D721Med (cell line): ENCODE measurements at places on chromosomes 1 and 21.

DNA sequence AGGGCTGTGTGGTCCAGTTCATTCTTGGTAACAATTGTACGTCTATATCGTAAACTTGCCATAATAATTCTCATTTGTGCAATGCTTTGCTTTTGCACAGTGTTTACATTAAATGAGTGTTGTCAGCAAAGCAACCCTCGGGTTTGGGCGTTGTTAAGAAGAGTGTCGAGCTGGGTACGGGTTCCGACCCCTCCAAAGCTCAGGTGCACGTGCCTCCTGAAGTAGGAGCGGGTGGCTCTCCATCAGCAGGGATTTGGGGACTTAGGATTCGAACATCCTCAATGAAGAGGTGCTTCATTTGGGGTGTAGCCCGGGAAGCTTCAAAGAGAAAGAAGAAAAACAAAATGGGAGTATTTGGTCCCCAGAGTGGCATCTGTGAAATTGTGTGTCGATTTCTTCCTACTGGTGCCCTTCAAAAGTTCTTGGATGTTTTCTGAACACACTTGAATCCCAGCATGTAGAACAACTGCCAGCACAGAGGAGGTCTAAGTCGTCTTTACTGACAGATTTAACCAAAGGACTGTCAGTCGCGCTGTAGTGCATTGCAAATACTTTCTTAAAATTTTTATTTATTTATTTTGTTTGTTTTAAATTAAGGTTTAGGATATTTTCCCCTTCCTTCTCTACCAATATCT, 1.1 kb downstream of the TRIM58 start:
- DNase-seq, result no peak

GRCh38 chr1:30761381-30762151, 4.0 kb upstream of the LAPTM5 start:
- no peak for DNase-seq

DNA sequence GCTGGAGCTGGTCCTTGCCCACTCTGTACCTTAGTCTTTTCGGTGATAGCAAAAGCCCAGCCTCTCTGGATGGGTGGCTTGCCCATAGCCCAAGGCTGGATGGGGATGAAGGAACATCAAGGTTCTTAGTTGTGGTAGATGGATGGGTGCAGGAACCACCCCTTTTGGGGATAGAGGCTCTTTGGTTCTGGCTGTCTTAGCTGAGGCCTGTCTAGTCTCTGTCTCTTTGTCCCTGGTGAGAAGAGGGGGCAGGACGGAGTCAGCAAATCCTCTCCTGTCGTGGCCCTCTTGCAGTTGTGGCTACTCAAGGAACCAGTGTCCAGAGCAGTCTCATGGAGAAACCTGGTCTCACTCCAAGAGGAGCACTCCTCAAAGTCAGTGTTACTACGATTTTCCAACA, 8.5 kb downstream of the VANGL2 start:
- no peak for DNase-seq

- DNase-seq, result no peak
These were observed 39.1 kb upstream of the SLC19A1 start for GRCh38 chr21:45581322-45581712.
